ENCODE measurements at places on chromosomes 7 and 10.

DNA sequence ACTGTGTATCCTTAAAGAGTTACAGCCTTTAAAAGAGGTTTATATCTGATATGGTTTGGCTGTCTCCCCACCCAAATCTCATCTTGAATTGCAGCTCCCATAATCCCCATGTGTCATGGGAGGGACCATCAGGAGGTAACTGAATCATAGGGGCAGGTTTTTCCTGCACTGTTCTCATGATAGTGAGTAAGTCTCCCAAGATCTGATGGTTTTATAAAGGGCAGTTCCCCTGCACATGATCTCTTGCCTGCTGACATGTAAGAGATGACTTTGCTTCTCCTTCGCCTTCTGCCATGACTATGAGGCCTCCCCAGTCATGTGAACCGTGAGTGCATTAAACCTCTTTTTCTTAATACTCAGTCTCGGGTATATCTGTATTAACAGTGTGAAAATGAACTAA is 9.7 kb downstream of the RTKN2 start:
- no peaks in the 10 kb centered on the region for H3K36me3 ChIP-seq
- H3K4me3 ChIP-seq = no peak overlapping the region
- no peak overlapping the region for H3K27ac ChIP-seq
- H3K27me3 ChIP-seq = no peaks in the 10 kb centered on the region
- no peaks in the 10 kb centered on the region for H3K4me1 ChIP-seq

DNA sequence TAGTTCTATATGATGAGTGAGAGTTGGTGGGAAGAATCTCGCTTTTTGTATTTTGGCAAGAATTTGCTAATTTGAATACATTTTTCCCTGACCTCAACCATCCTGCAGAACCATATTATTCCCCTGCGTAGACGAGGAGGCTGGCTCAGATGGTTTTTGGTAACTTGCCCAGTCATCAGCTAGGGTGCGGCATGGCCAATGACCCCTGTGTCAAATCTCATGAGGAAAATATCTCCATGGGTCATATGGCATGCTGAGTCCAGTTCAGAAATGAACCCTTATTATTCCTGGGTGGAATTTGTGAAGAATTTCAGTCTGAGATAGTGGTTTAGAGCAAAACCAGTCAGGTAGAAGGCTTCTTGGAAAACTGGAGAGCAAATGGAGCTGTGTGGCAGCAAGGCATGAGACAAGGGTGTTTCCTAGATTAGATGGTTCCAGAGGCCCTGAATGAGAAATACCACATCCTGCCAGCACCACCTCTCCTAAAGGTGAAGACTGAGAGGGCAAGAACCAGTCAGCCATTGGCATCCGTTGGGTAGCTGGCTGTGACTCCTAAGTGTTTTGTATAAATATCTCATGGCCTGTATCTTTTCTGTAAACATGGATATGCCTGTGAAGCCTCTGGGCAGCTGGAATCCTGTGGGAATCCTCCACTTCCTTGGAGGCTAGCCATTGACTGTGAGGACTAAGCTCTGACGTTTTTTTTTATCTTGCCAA is 5.8 kb upstream of the UPP1 start:
- H3K27me3 ChIP-seq = no peaks in the 10 kb centered on the region
- H3K4me1 ChIP-seq = peaks cover 3% of the 10 kb centered on the region
- no peak overlapping the region for H3K27ac ChIP-seq
- H3K36me3 ChIP-seq = no peaks in the 10 kb centered on the region
- DNase-seq = no peak
- no peak overlapping the region for H3K4me3 ChIP-seq

- no peaks in the 10 kb centered on the region for H3K36me3 ChIP-seq
- no peaks in the 10 kb centered on the region for H3K27me3 ChIP-seq
- no peak overlapping the region for H3K4me3 ChIP-seq
- H3K4me1 ChIP-seq = no peaks in the 10 kb centered on the region
- DNase-seq = no peak
Observed at GRCh38 chr7:111370002-111370401, 192.3 kb downstream of the IMMP2L start.

DNA sequence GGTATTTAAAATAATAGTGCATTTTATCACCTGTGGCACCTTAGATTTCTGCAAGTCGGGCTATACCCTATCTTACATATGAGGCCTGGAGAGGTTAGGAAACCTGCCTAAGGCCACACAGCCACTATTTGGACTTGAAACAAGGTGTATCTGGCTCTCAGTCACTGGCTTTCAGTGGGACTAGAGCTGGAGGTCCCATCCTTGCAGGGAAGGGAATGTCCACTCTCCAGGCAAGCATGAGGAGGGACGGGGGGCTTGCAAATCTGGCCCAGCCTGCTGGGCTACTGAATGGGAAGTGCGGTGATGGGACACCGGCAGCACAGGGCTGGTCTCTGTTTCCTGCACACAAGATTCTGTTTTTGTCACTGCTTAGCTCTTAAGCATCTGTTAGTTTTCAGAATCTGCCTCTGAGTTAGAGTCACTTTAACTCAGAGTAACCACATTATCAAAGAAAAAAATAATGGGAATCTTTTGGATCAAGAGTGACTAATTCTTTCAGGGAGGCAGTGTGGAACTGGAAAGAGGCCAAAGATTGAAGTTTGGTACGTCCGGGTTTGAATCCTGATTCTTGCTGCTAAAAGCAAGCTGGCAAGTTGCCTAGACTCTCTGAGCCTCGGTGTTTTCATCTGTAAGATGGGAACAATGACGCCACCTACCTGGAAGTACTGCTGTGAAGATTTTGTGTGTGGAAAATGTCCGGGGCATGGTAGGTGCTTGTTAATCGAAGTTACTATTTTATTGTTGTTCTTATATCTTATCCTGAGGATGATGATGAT is 33.8 kb upstream of the HABP2 start:
- no peaks in the 10 kb centered on the region for H3K4me1 ChIP-seq
- no peak overlapping the region for H3K27ac ChIP-seq
- no peaks in the 10 kb centered on the region for H3K27me3 ChIP-seq
- no peak for DNase-seq
- no peak overlapping the region for H3K4me3 ChIP-seq
- H3K36me3 ChIP-seq = no peaks in the 10 kb centered on the region

- H3K4me3 ChIP-seq = no peak overlapping the region
- peaks cover 5% of the 10 kb centered on the region for H3K4me1 ChIP-seq
- no peak overlapping the region for H3K27ac ChIP-seq
- DNase-seq = no peak
- no peaks in the 10 kb centered on the region for H3K27me3 ChIP-seq
- H3K36me3 ChIP-seq = no peaks in the 10 kb centered on the region
Observed at GRCh38 chr10:103679096-103679790, 176.1 kb downstream of the SH3PXD2A start.

DNA sequence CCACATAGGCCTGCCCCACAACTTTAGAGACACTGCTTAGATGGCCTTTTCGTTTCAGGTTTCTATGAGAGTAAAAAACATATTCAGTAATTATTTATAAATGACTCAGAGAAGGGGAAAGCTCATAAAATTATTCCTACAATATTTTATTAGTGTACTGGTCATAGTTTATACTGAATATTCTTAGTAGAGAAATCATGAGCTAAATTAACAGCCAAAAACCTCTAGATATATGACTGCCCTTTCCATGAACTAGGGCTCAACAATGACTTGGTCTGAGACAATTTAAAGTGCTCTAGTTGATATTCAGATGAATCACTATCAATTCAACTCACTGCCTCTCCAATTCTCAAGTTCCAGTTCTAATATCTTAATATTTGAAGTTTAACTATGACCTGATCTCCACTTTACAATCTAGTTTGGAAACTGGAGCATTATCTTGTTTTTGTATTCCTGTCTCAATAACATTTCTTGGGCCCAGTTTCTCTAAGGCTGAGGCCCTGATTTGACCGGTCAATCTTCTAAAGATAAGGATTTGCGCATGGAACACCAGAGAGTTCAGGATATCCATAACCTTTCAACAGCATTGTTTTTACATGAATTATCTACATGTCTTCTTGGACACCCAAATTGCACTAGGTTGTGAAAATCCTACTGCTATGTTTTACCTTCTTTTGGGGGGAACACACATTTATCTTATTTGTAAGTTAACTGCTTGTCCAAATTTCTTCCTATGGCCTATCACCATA is 141.6 kb downstream of the DGKB start:
- no peaks in the 10 kb centered on the region for H3K36me3 ChIP-seq
- no peak overlapping the region for H3K4me3 ChIP-seq
- H3K27ac ChIP-seq = no peak overlapping the region
- DNase-seq = no peak
- H3K4me1 ChIP-seq = no peaks in the 10 kb centered on the region
- H3K27me3 ChIP-seq = no peaks in the 10 kb centered on the region

- H3K27ac ChIP-seq = no peak overlapping the region
- H3K4me1 ChIP-seq = no peaks in the 10 kb centered on the region
- no peak for DNase-seq
- H3K4me3 ChIP-seq = no peak overlapping the region
Observed at GRCh38 chr10:124996854-124997215, 54.9 kb downstream of the ZRANB1 start.

DNA sequence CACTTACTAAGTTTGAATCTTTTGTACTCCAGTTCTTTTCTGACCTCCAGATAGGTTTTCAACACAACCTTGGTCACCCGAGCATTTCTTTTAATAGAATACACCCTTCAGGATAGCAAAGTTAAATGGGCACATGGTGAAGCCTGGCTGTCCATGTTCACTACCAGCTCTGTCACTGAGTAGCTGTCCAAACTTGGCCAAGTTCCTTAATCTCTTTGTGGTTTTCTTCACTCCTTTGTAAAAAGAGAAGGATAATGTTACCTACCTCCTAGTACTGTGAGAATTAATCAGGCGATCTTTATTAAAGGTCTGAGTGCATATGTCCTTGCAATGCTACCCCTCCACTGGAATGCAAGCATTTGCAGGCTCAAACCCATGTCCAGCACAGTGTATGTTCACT is 128.1 kb upstream of the PTPRZ1 start:
- H3K27ac ChIP-seq = no peak overlapping the region
- no peaks in the 10 kb centered on the region for H3K27me3 ChIP-seq
- H3K4me1 ChIP-seq = no peaks in the 10 kb centered on the region
- H3K36me3 ChIP-seq = no peaks in the 10 kb centered on the region
- H3K4me3 ChIP-seq = no peak overlapping the region

DNA sequence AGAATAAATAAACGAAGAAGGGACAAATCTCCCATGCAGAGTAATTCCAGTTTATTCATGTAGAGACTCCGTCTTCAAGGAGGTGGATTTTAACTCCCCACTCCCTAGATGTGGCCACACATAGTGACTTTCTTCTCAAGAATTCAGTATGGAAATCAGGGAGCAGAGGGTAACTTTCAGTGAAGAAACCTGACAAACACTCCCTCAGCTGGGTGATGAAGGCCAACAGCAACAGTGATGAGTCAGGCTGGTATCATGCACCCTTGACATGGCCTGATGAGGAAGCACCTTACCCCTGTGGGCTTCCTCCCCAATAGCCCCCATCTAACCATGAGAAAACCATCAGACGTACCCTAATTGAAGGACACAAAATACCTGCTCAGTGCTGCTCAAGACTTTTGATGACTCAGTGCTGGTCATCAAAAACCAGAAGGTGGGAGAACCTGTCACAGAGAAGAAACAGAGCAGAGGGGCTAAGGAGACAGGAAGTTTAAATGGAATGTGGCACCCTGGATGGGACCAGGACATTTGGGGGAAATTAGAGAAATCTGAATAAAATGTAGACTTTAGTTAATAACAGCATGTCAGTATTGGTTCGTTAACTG is 50.6 kb downstream of the ADAMTS14 start:
- no peaks in the 10 kb centered on the region for H3K36me3 ChIP-seq
- no peaks in the 10 kb centered on the region for H3K27me3 ChIP-seq
- DNase-seq = no peak
- no peak overlapping the region for H3K27ac ChIP-seq
- no peak overlapping the region for H3K4me3 ChIP-seq
- H3K4me1 ChIP-seq = no peaks in the 10 kb centered on the region

- H3K4me3 ChIP-seq = no peak overlapping the region
- DNase-seq = no peak
- H3K4me1 ChIP-seq = no peaks in the 10 kb centered on the region
- no peaks in the 10 kb centered on the region for H3K27me3 ChIP-seq
- no peak overlapping the region for H3K27ac ChIP-seq
Observed at GRCh38 chr10:94351089-94351488, 11.7 kb downstream of the NOC3L start.

DNA sequence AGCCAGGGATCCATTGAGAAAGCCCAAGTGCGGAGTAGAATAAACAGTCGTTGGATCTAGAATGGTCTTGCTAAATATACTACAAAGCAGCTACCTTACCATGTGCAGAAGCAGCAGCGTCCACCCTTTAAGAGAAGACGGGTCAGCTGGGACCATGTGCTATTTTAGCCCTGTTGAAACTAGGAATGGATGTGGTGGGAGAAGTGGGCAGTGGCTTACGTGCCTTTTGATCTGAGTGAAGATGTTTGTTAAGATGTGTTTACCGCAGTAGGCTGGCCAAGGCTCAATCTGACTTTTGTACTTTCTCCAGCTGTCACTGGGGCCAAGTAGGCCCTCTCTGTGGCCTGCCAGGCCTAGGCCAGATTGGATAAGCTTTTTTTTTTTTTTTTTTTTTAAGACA is 9.2 kb downstream of the HABP2 start:
- no peaks in the 10 kb centered on the region for H3K4me1 ChIP-seq
- H3K27me3 ChIP-seq = peaks cover 50% of the 10 kb centered on the region
- no peak overlapping the region for H3K27ac ChIP-seq
- H3K4me3 ChIP-seq = no peak overlapping the region
- H3K36me3 ChIP-seq = no peaks in the 10 kb centered on the region
- DNase-seq = no peak

GRCh38 chr10:103419101-103419500 is 22.7 kb downstream of the PDCD11 start:
- no peak for DNase-seq
- H3K4me3 ChIP-seq = no peak overlapping the region
- H3K4me1 ChIP-seq = no peaks in the 10 kb centered on the region
- peaks cover 54% of the 10 kb centered on the region for H3K36me3 ChIP-seq

GRCh38 chr10:2282202-2282601 is 544.9 kb upstream of the ADARB2 start:
- H3K4me3 ChIP-seq = no peak overlapping the region
- no peaks in the 10 kb centered on the region for H3K36me3 ChIP-seq

DNA sequence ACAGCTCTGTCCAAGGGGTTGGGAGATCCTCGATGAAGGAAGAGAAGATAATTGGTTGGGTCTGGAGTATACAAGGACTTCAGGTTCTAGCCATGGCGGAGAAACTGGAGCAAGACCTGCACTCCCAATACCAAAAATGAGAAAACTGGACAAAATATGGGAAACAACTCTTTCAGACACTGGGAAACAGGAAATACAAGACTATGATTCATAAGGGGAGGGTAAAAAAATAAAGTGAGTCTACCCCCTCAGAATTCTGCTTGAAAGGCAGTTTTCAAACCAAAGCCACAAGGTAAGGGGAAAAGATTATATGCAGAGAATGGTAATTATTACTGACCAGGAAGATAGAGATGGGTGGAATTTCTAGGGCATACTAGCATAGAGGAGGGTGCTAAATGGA is 10.2 kb upstream of the SEC61G start:
- H3K27ac ChIP-seq = no peak overlapping the region
- H3K36me3 ChIP-seq = no peaks in the 10 kb centered on the region
- H3K27me3 ChIP-seq = no peaks in the 10 kb centered on the region
- DNase-seq = no peak

DNA sequence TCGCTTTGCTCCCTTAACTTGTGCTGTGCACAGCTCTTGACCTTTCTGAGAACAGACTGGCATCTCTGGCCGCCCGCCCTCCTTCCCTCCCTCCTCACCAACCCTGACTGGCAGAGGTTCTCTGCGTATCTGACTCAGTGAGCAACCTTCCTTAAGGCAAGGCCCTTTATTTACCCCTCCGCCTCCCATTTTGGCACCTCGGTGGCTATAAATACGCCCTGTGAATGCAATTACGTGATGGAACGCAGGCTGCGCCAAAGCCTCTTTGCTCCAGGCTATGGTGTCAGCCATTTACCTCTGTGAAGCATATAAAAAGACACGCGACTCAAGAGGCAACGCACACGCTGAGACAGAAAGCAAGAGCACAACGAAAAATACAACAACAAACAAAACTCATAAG is 764.3 kb downstream of the SUGCT start:
- no peak for DNase-seq
- H3K27ac ChIP-seq = no peak overlapping the region
- no peaks in the 10 kb centered on the region for H3K36me3 ChIP-seq
- no peaks in the 10 kb centered on the region for H3K4me1 ChIP-seq

Measured in iPS DF 6.9 (cell line).